ENCODE measurements at places on chromosomes 12 and 14.

GRCh38 chr12:94535510-94535921, 75.8 kb upstream of the CEP83 start:
- no peak for DNase-seq

- no peak for DNase-seq
These were observed 120.8 kb downstream of the PTCSC3 start for GRCh38 chr14:36055681-36056225.

DNA sequence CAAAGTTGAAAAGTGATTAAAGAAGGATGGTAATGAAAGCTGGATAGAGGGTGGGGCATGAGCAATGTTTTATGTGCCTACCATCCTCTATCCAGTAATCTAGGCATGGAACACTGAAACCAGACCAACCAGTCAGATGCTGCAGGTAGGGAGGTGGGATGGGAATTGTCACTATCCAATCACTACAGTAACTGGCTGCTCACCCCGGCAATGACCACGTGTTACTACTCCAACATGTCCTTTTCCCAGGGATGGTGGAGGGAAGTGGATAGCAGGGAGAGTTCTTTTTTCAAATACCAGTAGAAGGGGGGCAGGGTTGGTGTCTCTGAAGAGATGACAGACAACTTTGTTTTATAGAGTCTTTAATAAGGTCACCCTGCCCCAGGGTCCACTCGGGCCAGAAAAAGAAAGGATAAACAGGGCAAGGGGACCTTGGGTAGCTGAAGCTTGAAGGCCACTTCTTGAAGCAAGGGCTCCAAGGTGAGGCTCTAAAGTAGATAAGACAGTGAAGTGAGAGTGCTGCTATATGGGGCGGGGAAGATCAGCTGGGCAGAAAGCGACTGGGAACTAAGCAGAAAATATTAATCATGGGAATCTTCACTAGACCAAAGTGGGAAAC, 14.7 kb upstream of the CDH24 start:
- no peak for DNase-seq

DNA sequence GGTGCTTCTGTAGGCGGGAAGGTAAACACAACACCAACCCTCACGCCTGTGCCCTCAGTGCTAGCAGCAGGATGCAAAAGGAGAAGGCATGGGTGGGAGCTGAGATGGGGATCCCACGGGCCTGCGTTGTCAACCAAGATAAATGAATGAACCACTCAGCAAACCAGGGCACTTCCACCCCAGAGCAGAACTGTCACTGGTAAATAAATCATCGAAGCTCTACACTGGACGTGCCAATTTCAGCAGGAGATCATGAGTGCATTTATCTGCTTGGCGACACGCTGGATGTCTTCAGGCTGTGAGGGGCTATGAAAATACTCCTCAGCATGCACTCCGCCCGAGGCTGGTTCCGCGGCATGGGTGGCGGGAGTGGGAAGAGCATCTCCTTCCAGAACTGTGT, 33.2 kb downstream of the HSPB8 start:
- DNase-seq, result no peak

GRCh38 chr12:4745249-4745648, 25.0 kb downstream of the GALNT8 start:
- DNase-seq, result no peak

DNA sequence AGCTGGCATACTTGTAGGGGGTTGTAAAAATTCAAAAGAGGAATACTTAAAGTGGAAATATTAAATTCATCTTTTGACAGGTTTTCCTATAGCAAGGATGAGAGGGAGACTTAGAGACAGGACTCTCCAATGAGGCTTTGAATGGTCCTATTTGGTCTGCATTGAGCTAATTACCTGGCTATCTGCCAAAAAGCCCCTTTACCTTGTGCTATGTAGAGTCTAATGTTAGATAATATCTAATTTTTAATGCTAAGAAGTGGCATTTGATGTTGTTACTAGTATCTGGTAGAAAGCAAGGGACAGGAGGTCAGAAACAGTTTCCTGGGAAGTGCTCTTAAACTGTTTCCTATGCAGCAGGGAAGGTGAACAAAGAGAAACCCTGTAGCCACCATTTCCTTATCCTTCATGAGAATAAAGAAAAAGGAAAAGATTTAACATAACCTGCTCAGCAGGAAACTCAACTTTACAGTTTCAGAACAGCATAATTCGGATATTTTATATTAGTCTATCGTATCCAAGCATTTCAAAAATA, 550.0 kb downstream of the SOX5 start:
- no peak for DNase-seq

GRCh38 chr12:57726151-57726883, 12.2 kb downstream of the AGAP2 start:
- no peak for DNase-seq

DNA sequence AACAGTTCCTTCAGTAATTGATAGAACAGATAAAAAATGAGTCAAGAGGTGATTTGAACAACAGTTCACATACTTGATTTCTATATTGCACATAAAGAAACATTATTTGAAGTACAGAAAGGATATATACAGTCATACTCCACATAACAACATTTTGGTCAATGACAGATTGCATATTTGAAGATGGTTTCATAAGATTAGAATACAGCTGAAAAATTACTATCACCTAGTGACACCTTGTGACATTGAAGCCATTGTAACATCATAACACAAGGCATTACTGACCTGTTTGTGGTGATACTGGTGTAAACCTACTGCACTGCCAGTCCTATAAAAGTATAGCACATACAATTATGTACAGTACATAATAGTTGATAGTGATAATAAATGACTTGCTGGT, 43.1 kb upstream of the ABCC9 start:
- no peak for DNase-seq

GRCh38 chr12:132214891-132215290, 70.6 kb downstream of the NOC4L start:
- DNase-seq, result no peak

DNA sequence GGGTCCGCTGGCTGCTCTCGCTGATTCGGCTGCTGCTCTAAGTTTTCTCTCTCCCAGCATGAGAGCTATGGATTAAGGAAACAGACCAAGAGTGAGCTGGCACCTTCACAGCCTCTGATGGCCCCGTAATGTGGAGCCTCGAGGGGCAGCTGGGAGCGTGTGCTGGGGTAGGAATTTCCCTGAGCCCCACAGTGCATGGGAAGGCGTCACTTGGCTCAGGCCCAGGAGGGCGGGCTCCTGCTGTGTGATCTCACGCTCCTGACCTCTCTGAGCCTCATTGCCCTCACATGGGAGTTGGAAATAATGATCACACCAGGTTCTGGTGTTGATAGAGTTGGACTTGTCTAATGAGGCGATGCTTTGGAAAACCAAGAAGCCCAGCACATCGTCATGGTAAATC, 238.6 kb upstream of the CRY1 start:
- DNase-seq, result no peak

DNA sequence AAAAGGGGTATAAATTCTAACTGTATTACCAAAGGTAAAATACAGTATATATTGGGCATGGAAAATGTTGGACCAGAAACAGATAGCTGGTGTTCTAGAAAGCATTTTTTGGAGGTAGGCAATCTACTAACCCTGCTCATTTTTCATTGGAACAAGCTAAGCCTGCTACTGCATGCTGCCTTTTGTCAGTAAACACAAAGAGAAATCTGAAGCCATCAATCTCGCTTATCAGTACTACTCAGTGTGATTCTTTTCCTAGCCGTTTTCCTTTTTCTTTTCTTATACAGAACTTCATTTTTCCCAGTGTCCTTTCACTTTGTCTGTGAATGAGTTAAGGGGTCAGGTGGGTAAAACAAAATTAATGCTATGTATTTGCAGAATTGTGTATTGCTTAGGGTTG, 312.3 kb downstream of the NPAS3 start:
- no peak for DNase-seq

DNA sequence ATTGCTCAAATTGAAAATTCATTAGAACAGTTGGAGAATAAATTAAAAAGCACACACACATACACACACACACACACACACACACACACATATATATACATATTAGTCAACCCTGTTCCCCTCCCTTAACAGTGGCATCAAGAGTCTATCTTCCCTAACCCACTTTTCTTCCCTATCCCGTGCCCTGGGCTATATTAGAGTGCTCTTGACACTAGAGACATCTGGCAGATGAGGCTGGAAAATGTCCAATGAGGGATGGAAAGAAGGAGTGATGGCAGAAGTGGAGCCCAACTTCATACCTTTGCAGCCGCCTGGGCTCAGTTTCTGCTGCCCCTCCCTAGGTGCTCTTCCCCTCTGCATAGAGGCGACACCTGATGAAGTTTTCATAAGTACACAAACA, 172.4 kb upstream of the NUDT4 start:
- DNase-seq, result no peak

- no peak for DNase-seq
These were observed 128.6 kb upstream of the CPM start for GRCh38 chr12:69061574-69061973.

- no peak for DNase-seq
These were observed 56.5 kb downstream of the HCAR2 start for GRCh38 chr12:122646517-122647217.

DNA sequence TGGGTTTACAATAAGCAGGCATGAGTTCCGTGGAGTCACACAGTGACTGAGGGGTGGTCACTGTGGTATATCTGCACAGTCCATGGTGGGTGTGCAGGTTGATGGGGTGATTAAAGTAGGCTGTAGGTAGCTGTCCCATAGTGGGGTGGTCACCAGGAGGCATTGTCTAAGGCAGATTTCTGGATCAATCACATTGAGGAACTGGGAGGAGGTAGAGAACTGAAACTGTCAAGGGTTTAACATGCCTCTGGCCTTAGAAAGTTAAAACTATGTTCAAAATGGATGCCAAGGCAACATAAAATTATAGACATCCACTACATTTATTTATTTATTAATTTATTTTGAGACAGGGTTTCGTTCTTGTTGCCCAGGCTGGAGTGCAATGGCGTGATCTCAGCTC, 8.3 kb downstream of the ADCK1 start:
- no peak for DNase-seq

- DNase-seq, result no peak
These were observed 84.1 kb downstream of the KIF26A start for GRCh38 chr14:104222396-104223036.

DNA sequence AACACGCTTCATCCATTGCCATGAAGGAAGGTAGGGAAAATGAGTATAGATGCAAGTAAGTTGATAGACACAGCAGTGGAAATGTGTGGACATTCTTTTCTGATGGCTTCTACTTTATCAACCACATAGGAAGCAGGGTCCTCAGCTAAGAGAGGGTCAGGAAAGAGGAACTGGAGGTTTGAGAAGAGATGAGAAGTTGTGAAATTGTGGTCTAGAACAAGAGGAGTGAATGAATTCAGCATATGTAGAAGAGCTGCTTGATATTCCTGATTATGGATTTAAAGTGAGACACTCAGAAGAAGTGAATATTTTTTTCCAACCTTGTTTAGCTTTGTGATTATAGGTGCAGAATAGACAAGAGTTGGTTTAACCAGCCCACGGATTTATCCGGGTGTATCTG, 128.5 kb downstream of the SLC15A5 start:
- no peak for DNase-seq

GRCh38 chr14:81432219-81432661, 32.1 kb upstream of the STON2 start:
- DNase-seq, result no peak

GRCh38 chr14:50821510-50822464, 9.2 kb downstream of the NIN start:
- DNase-seq, result peak; percentile 60

DNA sequence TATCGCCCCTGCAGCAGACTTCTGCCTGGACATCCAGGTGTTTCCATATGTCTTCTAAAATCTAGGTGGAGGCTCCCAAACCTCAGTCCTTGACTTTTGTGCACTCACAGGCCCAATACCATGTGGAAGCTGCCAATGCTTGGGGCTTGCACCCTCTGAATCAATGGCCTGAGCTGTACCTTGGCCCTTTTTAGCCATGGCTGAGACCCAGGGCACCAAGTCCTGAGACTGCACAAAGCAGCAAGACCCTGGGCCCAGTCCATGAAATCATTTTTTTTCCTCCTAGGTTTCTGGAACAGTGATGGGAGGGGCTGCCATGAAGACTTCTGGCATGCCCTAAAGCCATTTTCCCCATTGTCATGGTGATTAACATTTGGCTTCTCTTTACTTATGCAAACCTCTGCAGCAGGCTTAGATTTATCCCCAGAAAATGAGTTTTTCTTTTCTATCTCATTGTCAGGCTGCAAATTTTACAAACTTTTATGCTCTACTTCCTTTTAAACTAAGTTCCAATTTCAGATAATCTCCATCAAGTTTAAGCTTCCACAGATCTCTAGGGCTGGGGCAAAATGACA, 1445.8 kb upstream of the FLRT2 start:
- no peak for DNase-seq

DNA sequence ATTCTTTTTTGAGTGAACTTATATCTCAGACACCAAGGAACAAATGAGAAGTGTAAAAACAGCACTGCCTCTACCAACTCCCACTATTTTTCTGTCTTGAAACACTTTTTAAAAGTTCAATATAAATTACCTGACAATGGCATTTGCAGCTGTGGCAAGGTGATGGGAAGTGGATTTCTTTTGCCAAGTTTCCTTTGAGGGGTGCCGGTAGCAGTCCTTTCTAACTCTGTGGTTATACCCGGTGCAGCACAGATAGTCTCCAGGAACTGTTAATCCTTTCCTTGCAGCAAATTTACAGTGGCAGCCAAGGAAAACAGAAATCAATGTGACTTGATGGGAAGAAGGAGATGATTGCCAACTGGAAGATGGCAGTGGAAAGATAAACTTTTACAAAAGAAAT, 243.7 kb downstream of the BCAT1 start:
- DNase-seq, result no peak

DNA sequence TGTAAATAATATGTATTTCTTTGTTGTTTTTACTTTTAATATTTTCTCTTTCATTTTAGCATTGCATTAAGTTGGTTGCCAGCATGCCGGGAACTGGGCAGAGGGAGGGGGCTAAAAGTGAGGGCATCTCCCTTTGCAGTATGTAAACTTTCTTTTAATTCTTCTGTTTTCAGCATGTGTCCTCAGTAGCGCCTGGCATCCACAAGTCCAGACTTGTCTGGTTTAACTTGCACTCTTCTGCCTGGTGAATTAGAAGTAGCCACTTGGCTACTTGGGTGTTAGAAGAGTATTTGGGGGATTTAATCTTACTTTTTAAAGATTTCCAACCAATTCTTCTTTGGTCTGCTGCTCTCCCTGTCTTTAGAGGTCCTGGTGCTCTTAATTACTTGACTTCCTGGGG, 117.2 kb upstream of the SCAF11 start:
- no peak for DNase-seq

DNA sequence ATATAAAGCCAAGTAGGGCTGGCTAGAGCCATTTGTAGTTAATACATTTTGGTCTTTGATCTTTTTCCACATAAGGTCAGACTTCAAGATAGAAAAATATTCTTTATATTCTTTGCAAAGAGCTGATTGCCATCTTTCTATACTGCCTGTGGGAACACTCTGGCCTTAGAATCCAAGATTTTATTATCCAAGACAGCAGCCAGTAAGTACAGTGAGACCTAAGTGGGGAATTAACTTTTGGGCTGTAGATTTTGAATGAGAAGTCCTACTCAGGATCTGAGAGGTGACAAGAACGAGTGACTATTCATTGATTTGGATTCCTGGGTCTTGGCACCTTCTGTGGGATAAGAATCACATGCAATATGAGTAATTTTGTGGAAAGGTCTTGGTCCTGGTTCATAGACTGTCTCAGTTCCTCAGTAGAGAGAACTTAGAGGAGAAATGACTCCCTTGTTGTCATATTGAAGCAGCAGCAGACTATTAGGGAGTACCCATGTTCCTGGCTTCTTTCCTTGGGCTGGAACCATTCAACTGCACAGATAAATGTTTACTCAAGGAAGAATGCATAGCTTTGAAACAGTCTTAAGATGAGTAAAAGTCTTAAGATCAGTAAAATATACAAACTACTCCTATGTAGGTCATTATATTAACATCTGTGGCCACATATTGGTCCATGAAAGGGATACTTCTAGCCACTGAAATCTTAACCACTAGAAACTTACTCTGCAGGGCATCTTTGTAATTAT, 353.8 kb downstream of the RAD51B start:
- no peak for DNase-seq
